ENCODE measurements at places on chromosomes 3 and 15.

DNA sequence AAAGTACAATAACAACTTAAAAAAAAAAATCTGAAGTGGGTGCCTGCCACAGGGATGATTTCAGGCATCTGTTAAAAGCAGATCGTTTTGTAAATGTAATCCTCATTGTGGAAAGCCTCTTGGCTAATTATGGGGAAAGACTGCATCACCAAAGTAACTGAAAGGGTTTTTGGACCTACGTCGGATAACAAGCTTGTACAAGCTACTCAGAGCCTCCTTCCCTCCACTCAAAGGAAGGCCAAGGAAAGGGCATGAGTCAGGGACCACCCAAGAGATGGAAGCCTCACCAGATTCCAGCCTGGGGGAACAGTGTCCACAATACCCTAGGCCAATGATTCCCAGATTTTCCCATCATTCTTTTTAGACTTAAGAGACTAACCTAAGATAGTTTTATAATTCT, 84.3 kb downstream of the ATP1B3 start:
- no peak for DNase-seq

GRCh38 chr3:87793337-87793877, 265.4 kb downstream of the CGGBP1 start:
- DNase-seq = no peak

DNA sequence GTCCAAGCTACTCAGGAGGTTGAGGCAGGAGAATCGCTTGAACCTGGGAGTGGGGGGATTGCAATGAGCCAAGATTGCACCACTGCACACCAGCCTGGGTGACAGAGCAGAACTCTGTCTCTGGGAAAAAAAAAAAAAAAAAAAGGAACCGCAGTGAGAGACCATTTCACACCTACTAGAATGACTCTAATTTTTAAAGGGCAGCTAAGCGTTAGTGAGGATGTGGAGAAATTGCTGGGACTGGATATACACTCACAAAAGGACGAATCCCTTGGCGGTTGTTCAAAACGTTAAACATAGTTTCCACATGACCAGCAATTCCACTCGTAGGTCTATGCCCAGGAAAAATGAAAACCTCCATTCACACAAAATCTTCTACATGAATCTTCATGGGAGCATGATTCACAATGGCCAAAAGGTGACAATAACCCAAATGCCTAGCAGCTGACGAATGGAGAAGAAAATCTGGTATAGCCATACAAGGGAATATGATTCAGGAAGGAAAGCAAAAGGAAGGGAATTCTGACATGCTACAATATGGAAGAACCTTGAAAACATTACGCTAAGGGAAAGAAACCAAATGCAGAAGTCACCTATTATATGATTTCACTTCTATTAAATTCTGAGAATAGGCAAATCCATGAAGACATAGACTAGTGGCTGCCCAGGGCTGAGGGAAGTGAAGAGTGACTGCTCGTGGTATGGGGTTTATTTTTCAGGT, 127.0 kb downstream of the CHSY1 start:
- no peak for DNase-seq

DNA sequence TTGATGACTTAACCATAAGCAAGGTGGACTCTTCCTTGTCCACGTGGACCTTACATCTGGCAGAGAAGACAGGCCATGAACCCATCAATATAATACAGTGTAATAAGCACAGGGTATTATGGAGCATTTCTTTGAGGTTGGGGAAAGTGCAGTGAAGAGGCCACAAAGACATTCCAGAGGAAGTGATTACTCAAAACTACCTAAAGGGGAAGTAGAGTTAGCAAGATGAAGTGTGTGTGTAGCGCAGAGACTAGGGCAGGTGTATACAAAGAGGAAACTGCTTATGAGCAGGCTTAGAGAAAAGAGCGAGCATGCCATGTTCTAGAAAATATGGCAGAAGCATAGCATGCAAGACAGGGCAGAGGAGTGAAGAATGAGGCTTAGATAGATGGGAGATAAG, 17.9 kb downstream of the CP start:
- no peak for DNase-seq

- DNase-seq = no peak
These were observed 412.5 kb downstream of the TBC1D5 start for GRCh38 chr3:17329927-17330326.

DNA sequence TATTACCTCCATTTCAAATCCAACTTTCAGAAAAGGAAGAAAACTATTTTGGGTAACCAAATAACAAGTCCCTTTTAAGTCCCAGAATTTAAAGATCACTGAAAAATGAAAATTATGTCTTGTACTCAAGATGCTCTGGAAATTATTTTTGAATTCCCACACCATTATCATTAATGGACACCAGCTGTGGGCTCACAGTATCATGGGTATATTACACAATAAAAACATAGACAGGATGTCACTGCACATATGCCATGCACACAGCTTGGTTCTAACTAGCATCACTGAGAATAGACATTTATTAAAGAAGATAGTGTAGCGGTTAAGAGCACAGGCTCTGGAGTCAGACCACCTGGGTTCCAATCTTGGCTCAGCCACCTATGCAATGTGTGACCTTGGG, 130.4 kb downstream of the FRMD5 start:
- no peak for DNase-seq

DNA sequence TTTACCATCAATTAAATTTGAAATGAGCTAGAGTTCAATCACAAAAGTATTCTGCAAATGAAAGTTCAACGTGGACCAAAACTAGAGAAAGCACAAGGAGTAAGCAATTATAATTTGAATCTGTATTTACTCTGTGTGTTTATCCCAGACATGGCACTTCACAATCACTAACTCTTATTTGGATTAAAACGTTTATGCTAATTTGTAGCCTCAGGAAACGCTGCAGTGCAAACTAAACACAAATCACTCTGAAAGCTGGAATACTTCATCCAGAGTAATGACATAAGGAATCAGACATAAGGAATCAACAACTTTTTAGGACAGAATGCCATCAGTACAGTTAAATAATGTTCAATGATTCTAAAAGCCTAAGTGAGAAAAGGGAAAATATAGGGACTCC, 18.5 kb downstream of the CEP152 start:
- DNase-seq = no peak

DNA sequence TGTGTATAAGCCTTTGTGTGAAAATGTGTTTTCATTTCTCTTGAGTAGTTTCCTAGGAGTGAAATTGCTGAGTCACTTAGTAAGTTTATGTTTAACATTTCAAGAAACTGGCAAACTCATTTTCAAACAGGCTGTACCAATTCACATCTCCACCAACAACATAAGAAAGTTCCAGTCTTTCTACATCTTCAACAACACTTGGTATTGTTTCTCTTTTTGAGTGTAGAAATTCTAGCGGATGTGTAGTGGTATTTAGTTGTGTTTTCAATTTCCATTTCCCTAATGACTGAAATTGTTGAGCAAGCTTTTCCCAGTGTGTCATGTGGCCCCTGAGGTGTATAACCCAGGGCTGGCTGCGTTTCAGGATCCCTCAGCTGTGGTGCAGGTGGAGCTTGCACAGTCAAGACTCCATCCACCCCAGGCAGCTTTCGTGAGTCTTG, 258.5 kb downstream of the PDCD6IP start:
- DNase-seq = no peak

DNA sequence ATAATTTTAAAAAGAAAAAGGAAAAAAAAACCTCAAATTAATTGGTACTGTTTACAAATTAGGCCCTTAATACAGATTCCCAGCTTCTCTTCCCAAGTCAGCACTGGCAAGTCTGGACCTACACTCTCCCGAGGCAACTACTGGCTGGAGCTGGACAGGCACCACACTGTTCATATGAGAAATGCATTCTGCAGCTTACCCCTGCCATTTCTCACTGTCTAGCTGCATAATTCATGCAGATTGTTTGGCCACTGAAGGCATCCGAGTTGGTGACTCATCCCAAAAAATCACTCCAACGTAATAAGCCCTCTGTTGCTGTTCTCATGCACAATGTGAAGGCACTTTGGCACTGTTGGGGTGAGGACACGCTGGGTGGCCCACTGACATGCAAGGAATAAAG, 45.3 kb downstream of the ROPN1B start:
- no peak for DNase-seq

DNA sequence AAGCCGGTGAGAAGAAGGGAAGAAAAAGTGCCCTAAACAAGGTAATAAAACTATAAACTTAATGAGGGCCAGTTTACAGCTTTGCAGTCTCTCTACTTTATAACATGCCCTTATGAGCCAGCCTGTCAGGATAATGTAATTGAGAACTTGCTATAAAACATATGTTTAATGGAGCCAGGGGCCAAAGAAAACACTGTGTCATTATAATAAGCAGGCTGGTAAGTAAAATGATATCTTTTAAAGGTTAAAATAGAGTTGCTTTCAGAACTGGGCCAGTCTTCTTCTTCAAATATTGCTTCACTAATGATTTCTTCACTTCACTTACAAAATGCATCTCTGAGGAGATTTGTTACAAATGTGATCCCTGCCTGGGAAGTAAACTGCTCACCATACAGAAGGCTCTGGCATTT, 192.5 kb downstream of the SHOX2 start:
- no peak for DNase-seq

DNA sequence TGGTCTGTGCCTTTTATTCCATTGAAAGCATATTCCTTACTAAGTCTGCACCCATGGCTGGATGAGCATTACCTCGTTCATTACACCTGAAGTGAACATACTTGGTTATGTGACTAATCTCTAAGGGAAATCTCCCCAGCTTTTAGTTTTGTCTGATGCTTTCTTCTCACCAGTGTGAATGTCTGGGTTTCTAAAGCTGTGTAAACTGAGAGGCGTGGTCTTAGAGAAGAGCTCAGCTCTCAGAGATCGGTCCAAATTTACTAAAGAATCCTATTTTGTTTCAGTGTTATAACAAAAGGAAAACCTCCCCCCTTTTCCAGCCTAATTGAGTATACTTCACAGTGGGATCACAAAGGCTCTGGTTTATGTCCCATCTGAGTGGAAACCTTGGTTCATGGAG, 352.3 kb downstream of the PTPRG start:
- DNase-seq = no peak

DNA sequence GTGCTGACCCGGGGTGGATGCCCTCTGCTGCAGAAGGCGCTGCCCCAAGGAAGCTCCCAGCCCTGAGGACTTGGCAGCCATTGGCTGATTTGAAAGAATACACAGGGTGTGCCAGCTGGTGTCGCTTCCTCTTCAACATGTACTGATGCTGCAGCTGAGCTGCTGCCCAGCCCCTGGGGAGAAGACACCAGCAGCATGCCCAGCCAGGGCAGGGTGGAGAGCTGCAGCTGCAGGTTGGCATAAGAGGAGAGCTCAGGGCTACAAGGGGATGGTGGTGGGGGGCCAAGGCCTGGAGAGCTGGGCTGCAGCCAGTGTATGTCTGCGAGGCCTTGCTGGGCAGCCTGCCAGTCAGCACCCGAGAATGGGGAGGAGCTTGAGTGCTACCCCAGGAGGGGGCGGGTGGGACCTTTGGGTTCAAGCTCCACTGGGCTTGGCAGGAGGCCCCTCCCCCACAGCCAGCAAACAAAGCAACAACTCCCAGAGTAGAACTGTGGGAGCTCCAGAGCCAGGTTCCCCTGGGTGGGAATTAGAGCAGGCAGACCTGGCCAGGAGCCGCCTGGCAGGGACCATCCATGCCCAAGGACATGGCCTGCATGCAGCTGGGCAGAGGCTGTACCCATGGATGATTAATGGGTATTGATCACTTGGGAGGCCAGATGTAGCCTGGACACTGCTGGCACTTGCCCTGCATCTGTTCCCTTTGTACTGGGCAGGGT, 9.2 kb upstream of the SEMA4B start:
- peak; percentile 84 for DNase-seq

DNA sequence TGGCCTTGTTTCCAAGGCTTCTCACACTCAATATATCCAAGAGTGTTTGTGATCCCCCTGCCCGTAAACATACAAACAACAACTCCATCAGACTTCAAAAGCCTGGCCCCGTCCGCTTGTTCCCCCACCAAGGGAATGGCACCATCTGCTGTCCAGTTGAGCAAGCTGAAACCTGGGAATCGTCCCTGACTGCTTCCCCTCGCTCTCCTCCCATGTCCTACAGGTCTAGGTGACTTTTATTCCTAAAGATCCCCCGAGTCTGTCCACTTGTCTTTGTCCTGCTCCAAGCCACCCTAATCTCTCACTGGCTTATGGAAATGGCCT, 27.9 kb upstream of the FAM174B start:
- peak; percentile 4 for DNase-seq

DNA sequence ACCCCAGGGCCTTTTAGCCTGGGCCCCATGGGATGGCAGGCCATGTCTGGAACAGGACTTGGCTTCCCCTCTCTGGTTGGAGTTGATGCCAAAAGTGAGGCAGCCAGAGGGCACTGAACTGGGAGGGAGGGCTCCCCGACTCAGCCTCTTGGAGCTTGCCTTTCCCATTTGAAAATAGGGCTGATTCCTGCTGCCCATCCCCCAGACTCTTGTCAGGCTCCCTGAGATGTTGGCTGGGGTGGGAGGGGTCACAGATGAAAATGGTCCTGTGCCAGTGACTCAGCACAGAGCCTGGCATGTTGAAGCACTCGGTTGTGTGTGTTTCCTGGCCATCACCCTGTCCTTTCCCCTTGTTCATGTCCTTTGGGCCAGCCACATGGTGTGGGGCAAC, 6.6 kb downstream of the PPCDC start:
- DNase-seq = no peak

- DNase-seq = no peak
These were observed 856.2 kb downstream of the TUSC7 start for GRCh38 chr3:117565777-117566176.

Measured in DMS153 (cell line).